Epithelial cell of alveolus of lung (primary cell): ENCODE measurements at places on chromosomes 3 and 15. TPM values are rescaled to one million over a fixed set of nuclear protein-coding genes. Genes with fewer than 3 reads are reported as not detected.

The COLQ gene
- 0.08 TPM in 1 of 2 replicates, not detected in the other for total RNA-seq

The CKMT1A gene
- total RNA-seq: not detected in 2 replicates

The CLDN1 gene
- total RNA-seq: 0.16 and 12.4 TPM in 2 replicates

The NUP210 gene
- under 0.01 TPM in 1 of 2 replicates, not detected in the other for total RNA-seq

The TIGIT gene
- total RNA-seq: not detected in 2 replicates

The CASR gene
- not detected in 2 replicates for total RNA-seq

The CDCP1 gene
- 19.2 and 76.2 TPM in 2 replicates for total RNA-seq

The LRTM1 gene
- total RNA-seq: not detected in 2 replicates

The ROPN1 gene
- not detected in 2 replicates for total RNA-seq

The C3orf20 gene
- total RNA-seq: under 0.01 TPM in 1 of 2 replicates, not detected in the other

The PLAAT1 gene
- 1.2 TPM in 1 of 2 replicates, not detected in the other for total RNA-seq

The BRPF1 gene
- 10.5 and 11.5 TPM in 2 replicates for total RNA-seq

The QARS1 gene
- total RNA-seq: 316 and 341 TPM in 2 replicates

The WDR93 gene
- total RNA-seq: under 0.01 and 0.16 TPM in 2 replicates

The REC114 gene
- not detected in 2 replicates for total RNA-seq

The CPLX3 gene
- 0.48 TPM in 1 of 2 replicates, not detected in the other for total RNA-seq

The OXTR gene
- total RNA-seq: 0.72 and 4.3 TPM in 2 replicates

The UPK1B gene
- 0.91 TPM in 1 of 2 replicates, not detected in the other for total RNA-seq

The PATL2 gene
- not detected in 2 replicates for total RNA-seq

The SLC6A20 gene
- not detected in 2 replicates for total RNA-seq

The TRH gene
- total RNA-seq: not detected in 2 replicates

The KLHL40 gene
- total RNA-seq: not detected in 2 replicates
